Activated CD4-positive, alpha-beta memory T cell treated with anti-CD3 and anti-CD28 coated beads, Interleukin-2, amount 10 ng/mL, durations not matched to agents 7 days and 5 days (primary cell): ENCODE measurements at places on chromosomes 4 and X. TPM values are rescaled to one million over a fixed set of nuclear protein-coding genes. Genes with fewer than 3 reads are reported as not detected.
A peak's percentile ranks its signal among the peaks of the same experiment; 100 is the strongest.

DNA sequence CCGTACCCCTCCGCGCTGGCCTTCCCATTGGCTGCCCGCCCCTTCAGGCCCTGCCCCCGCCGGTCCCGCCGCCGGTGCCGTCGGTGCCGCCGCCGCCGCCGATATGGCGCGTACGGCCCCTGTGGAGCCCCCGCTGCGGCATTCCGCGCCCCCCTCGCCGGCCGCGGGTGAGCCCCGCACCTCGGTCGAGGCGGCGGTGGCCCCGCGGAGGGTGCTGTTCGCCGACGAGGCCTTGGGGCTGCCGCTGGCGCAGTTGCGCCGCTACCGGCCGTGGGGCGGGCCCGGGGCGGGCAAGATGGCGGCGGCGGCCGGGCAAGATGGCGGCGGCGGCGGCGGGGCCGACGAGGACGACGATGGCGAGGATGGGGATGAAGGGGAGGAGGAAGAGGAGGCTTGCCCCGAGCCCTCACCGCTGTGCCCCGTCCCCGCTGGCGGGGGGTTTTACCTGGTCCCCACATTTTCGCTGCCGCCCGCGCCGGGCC lies at the start of gene PPP1R3F:
Gene PPP1R3F, plus strand, starts transcription at position 27 of the 482 bp plus-strand sequence. Its CDS starts 77 bp downstream, at position 104.
- DNase-seq, result no peak

CABS1 gene
- not detected for total RNA-seq

DNA sequence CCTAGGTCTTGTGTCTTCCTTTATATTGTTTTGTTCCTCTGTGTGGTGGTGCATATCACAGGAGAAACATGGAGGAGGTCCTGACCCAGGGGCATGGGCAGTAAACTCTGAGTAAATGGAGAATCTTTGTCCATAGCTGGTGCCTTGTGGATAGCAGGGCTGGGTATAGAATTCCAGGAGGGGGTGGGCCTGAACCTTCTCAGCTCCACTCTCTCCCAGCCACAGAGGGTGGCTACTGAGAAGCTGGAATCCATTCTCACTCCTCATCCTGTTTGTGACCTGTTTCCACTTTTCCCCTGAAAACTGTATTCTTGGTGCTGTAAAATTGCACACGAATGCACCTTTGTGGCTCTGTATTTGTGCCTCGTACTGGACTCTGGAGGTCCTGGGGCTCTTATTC lies 47.7 kb upstream of the ADRA2C start:
- DNase-seq, result no peak

- no peak for DNase-seq
These were observed 5.4 kb downstream of the STBD1 start for GRCh38 chr4:76311896-76312331.

GRCh38 chr4:175970724-175971123 lies 94.9 kb upstream of the WDR17 start:
- no peak for DNase-seq

- no peak for DNase-seq
These were observed 39.8 kb upstream of the RBM47 start for GRCh38 chr4:40669504-40669903.

DNA sequence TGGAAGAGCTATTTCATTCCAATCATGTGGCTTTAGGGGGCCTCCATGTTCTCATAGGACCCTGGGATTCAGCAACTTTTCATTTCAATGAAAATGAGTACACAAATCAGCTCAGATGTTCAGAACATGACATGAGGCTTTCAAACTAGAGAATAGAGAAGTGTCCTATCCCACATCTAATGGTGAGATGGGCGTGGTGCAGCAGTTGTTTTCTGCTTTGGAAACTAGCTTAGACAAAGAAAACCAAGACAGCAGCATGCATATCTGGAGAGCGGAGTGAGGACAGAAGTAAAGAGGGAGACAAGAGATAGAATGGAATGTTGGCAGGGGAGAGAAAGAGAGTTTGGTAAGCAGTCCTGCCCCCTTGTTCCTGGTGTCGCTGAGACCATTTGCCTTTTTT lies 1009.1 kb upstream of the IGFBP7 start:
- DNase-seq, result no peak

DNA sequence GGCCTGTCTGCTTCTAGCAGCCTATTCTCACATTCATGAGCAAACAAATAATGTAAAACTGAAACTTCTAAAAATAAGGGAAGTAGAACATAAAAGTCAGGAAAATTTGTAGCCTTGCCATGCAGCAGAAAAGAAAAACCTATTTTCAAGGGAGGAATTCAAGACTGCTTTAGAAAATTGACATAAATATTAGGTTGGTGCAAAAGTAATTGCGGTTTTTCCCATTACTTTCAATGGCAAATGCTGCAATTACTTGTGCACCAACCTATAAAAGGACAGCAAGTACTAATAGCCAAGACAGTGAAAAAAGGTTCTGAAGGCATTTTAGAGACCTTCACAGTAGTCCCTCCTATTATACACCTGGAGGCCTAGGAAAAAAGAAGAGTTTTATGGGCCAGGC lies 457.8 kb downstream of the KLHL4 start:
- DNase-seq, result no peak

GRCh38 chr4:57119054-57119651 lies 9.0 kb upstream of the IGFBP7 start:
- no peak for DNase-seq

DNA sequence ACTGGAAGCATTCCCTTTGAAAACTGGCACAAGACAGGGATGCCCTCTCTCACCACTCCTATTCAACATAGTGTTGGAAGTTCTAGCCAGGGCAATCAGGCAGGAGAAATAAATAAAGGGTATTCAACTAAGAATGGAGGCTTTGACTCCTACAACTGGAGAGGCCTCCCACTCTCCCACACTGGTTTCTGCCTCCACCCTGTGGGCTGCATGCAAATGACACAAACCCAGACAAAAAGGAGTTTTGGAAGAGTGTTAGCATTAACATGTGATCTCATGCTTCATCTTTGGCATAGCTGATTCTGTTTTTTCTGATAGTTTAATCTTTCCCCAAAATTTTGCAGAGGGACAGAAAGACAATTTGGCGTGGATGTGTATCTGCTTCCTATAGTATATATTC lies 80.8 kb upstream of the IQCM start:
- no peak for DNase-seq

- DNase-seq, result no peak
These were observed 199.0 kb downstream of the GPC3 start for GRCh38 chrX:133786382-133786781.

EXOC1L gene
- not detected for total RNA-seq

GRCh38 chr4:2817701-2818350 lies 24.9 kb downstream of the SH3BP2 start:
- DNase-seq, result peak; percentile 30

GRCh38 chr4:146142768-146143167 lies 32.8 kb upstream of the LSM6 start:
- no peak for DNase-seq

DNA sequence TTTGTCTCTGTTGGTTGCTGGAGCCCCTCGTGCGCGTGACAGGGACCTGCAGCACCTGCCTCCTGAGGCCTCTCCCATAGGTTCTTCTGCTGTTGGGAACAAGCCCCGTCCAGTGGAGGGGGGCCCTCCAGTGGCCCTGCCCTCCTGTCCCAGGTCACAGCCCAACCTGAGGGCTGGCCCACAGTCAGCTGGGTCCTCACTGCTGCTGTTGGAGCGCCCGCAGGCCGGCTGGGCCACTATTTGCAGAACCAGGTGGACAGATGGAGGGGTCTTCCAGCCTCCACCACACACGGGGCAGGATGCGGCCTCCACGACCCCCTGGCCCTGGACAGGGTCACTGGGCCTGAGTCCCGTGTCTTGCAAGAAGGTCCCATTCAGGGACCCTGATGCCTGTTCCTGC lies 51.4 kb upstream of the PSAPL1 start:
- DNase-seq, result no peak

ATP2B3 gene
- total RNA-seq, result not detected
